ENCODE measurements at places on chromosomes 6 and 20.
A peak's percentile ranks its signal among the peaks of the same experiment; 100 is the strongest.

- DNase-seq: no peak
Observed at GRCh38 chr6:33082702-33083101, 6.9 kb downstream of the HLA-DPB1 start.

GRCh38 chr6:145865175-145865574, 50.6 kb upstream of the FBXO30 start:
- DNase-seq: no peak

DNA sequence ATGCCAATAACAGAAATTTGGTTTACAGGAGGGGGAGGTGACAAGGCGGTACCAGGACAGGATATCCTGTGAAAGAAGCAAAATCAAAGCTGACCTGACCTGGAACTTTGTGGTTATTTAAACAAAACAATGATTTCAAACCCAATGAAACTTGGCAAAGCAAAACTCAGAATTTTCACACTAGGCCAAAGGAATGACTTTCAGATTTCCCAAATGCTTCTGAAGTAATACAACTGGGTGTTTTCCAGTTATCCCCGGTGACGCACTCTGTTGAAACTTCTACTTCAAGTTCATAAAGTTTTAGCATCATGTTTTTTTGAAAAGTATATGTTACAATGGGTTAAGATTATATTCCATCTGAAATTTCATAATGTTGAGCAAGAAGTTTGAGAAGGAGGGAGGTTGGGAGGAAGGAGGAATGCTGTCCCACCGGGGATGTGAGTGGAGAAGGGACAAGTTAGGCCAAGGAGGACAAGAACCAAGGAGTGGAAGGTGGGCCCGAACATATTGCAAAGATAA, 78.1 kb upstream of the TRAF3IP2 start:
- DNase-seq: no peak

- no peak for DNase-seq
Observed at GRCh38 chr6:43032326-43032725, 10.9 kb downstream of the RRP36 start.

DNA sequence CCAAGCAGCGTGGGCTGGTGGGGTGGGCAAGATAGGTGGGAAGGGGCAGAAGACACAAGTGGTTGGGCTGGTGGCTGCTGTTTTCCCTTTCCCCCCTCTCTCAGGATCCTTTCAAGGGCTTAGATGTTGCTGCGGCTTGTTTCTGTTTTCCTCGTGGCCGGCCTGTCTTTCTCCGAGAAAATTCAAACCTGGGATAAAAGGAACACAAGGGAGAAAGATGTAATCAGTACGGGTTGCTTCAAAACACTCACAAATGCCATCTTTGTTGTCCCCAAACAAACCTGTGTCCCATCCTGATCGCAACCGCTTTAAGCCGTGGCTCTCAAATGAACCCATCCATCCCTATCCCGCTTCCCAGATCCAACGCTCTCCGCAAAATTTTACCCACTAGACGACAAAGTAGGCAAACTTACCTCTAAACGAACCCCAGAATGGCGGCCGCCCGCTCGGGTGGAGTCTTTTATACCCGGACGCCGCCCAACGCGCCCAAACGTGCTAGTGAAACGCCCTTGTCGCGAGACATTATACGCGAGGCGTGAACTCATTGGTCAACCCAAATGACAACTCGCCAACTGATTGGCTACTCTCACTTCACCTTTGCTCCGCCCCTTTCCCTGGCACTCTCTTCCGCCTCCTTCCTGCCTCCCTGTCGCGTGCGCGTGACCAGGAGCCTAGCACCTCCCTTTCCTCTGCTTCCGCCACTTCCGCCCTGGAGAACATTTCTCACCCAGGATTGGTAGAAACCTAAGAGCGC, at the start of gene PPP1R10:
Gene PPP1R10, minus strand, starts transcription at position 433 of the 754 bp plus-strand sequence. CDS start 7,299 bp downstream, outside the sequence.
- DNase-seq: peak; percentile 98

DNA sequence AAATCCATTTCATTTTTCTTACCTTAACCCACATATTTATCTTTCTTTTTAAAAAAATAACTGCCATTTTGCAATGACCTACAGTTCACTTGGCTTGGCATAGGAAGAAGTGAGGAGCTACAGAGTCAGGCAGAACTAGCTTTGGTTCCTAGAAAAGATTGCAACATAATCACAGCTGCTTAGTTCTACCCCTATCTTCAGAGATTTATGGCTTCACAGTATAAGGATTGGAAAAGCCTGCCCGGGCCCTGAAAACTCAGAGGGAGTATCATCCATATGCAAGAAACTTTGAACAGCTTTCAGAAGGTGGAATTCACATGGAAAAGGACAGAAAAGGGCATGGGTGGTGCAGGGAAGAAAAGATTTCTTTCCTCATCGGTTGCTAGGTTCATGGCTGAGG, 774.3 kb upstream of the CHD6 start:
- DNase-seq: no peak

DNA sequence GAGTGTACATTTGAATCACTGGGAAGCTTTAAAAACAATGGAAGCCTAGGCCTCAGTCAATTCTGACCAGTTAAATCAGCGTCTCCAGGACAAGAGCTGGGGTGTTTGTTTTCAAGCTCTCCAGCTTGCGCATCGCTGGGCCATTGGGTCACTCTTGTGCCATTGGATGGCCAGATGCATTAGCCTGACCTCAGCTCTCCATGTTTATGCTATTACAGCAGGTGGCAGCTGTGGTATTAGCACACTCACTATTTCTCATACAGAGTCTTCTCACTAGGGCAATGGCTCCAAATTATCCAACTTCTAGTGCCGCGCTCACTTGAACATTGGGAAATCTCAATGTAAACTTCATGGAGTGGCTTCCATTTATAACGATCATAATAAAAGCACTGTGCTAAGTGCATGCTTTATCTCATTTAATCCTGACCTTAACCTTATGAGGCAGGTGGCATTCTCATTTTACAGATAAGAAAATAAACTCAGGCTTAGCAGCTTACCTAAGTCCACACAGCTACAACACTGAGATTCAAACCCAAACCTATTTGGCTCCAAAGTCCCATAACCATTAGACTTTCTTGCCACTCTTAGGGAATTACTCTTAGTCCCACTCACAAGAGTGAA, 108.8 kb downstream of the PPP1R14C start:
- no peak for DNase-seq

GRCh38 chr20:24079661-24080412, 91.3 kb upstream of the GGTLC1 start:
- DNase-seq: no peak

DNA sequence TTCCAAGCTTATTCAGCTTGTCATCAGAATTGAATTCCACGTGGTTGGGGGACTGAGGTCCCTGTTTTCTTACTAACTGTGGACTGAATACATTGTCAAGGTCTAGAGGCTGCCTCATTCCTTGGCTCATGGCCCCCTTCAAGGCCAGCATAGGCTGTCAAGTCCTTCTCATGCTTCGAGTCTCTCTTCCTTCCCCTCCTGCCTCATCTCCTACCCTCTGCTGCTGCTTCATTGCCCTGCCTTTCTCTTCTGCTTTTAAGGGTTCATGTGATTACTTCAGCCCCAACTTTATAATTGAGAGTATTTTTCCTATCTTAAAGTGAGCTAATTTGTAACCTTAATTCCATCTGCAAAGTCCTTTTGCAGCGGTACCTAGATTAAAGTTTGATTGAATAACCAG, 27.6 kb upstream of the ZNF831 start:
- DNase-seq: no peak

- no peak for DNase-seq
Observed at GRCh38 chr6:163147994-163148393, 266.5 kb upstream of the QKI start.

DNA sequence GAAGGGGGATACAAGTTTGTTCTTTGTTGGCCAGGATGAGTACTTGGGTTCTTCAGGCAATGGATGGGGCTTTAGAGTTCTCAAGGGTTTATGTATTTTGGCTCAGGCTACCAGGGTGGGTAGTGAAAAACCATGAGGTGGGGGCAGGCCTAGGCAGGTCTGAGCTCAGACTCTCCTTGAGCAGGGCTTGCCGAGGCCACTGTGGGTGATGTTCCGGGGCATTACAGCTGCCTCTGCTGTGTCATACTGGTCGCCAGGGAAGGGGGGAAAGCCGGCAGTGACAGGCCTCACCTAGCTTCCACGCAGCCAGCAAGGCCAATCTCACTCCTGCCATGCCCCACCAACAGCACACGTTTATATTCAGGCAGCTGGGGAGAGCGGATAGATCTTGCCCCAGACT, 79.6 kb downstream of the BCKDHB start:
- DNase-seq: no peak

DNA sequence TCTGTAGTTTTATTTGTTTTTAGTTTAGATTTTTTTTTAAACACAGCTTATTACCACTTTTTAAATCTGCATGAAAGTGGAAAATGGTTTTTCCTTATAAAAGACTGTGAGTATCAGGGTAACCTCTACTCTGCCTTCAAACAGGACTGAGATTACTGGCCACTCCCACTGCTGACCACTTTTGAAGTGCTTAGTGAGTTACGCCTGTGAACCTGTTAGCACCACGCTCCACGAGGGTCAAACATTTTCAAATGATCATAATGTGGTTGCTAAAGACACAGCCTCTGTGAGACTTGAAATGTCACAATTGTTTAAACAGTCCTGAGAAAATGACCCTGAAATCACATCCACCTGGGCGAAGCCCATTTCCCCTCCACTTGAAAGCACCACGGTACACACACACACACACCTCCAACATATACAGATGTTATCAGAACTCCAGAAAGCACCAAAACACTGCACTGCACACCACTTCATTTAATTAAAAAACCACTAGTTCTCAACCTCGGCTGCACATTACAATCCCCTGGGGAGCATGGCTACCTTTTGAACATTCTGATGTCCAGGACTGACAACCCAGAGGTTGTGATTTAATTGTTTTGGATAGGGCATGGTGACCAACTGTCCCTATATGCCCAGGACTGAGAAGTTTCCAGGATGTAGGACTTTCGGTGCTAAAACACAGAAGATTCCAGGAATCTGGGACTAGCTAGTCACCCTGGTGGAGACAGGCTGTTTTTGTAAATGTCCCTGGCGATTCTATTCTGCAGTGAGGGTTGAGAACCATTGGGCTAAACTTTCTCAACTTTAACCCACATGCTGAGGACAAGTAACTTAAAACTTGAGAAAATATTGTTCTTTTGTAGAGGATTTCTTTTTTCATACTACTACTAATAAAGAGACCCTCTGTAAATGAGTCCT, 176.4 kb upstream of the MYLIP start:
- DNase-seq: no peak
